ENCODE measurements at places on chromosomes 2 and 18.

DNA sequence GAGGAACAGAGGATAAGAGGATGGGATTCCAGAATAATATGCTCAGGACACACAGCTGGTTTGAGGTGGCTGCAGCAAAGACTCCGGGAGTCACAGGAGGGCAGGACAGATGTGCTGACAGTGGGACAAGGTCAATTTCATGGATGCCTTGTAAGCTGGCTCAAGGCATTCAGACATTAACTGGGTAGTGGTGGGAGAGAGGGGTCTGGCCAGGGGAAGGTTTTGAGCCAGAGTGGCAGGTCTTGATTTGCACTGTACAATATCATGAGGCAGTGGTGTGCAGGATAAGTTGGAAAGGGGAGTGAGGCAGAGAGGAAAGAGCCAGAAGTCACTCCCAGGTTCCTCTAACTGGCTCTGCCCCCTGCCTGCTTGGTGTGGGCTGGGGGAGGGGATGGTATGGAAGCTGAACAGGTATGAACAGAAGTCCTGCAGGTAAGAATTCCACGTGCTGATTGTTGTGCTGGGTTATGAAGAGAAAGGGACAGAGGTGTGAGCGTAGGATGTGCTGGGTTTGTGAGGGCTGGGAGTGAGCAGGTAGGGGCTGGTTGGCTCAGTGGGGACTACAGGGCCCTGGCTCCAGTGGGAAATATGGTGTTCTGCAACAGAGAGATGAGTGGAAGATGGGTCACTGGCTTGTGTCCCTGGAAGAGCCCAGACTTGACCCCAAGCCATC is 141.7 kb upstream of the COPS8 start:
- no peak for DNase-seq

GRCh38 chr2:182606728-182607681 is 109.1 kb upstream of the DNAJC10 start:
- no peak for DNase-seq

DNA sequence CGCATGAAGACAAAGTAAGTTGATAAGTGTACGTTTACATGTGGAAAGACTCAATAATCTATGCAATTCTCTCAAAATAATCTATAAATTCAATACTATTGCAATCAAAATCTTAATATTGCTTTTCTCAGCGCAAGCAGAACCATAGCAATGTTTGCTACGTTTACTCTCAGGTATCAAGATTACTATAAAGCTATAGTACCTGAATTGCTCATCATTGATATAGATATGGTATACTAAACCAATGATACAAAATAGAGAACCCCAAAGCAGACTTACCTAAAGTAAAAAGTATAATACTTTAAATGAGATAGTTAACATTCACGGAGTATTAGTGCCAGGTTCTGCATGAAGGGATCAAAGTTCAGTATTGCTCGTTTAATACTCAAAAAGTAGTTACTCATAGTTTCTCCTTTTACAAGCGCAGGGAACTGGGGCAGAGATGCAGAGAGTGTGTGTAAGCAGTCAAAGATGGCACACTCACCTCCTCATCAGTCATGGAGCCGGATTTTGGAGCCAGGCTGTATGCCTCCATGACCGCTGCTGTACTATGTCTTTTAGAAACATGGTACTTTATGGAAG is 391.0 kb upstream of the ID2 start:
- no peak for DNase-seq

GRCh38 chr2:57536535-57537231 is 509.9 kb upstream of the VRK2 start:
- no peak for DNase-seq

GRCh38 chr2:12884713-12885282 is 168.1 kb downstream of the TRIB2 start:
- no peak for DNase-seq

DNA sequence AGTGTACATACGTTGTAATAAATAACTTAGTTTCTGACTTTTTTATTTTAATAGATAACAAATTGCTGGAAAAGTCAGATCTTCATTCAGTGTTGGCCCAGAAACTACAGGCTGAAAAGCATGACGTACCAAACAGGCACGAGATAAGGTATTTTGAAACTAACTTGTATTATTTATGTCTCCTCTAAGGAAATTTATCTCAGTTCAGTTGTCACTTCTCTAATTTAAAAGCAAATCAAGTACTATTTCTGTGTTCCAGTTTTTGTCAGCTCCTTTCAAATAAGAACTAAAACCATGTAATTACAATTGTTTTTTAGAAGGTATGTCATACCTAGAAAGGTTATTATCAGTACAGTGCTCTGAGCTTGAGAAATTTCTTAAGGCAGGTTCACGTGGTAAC is 4.6 kb downstream of the ATG16L1 start:
- DNase-seq, result no peak

DNA sequence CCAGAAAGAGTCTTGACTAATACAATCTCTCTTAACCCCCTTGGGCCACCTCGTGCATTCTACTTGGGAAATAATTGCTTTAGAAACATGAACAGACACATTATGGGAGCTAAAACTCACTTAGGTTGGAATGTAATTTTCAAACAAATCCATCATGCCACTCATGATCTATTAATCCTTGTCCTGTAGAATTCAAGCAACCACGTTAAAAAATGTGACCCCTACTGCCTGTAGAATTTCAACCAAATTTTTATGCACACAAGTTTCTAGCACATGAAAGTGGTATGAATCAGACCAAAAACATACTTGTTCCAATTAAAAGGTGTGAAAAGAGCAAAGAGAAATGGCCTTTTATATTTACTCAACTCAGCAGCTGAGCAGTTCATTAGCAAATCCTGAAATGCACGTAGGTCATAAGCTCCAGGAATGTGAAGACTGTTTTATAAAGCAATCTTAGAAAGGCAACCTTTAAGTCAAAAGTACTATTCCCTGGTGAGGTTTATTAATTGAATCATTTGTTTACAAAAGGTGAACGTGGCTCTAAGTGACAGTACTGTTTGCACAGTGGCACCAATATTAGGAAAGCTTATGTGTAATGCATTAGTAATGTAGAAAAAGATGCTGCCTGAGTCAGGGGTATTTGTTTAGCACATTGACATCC is 459.4 kb upstream of the UBE2E3 start:
- DNase-seq, result no peak

DNA sequence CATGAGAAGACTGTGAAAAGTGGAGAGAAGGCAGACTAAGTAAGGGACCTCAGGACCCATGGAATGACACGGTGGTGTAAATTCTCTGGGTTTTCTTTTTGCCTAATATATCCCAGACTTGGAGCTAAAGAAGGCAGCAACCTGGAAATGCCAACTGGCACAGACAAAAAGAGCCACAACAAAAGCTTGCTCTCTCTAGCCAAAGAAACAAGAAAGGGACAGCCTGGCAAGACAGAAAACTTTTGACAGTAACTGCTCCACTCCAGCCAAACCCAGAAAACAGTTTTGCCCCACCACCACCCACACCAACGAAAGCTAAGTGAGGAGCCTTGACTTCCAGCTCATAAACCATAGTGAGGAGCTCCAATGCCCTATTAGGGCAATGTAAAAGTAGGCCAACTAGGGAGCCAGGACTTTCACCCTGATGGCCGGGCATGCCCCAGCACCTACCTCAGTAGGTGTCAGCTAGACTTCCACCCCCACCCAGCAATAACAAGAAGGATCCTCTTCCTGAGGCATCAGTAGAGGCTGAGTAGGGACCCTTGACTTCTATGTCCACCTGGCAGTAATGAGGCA is 35.5 kb downstream of the PELI1 start:
- no peak for DNase-seq

GRCh38 chr2:10006236-10007161 is 36.9 kb upstream of the KLF11 start:
- no peak for DNase-seq

DNA sequence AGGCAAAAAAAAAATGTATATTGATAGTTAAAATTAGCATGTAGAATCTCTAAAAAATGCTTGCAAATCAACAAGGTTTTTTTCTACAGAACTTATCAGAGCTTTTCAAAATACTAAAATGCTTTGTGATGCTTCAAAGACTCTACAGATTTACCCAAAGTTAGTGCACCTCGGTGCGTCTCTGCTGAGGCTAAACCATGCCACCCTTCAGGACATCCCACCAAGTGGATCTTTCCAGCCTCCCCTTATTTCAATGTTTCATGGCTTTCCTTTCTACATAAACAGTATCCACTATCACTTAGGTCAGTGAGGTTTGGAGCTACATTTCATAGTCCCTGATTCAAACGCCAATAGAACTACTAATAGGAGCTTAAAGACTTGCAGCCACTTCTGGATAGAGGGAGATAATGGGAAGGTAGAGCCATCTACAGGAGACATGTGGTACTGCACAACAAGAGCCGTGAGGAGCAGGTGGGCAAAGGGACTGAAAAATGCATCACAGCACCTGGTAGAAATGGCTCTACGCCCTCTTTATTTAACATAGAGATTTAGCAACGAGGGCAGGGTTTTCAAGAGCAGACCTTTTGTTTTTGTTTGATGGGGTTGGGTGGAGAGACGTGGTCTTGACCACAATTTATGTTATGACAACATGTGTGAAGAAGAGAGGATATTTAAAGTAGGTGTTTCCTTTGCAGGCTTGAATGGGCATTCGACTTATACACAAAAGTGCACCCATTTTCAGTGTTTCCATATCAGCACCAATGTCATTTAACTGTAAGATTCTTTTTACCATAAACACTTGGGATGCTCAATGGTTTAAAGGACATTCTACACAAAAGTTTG is 56.1 kb upstream of the SLC35G4 start:
- peak; percentile 14 for DNase-seq

DNA sequence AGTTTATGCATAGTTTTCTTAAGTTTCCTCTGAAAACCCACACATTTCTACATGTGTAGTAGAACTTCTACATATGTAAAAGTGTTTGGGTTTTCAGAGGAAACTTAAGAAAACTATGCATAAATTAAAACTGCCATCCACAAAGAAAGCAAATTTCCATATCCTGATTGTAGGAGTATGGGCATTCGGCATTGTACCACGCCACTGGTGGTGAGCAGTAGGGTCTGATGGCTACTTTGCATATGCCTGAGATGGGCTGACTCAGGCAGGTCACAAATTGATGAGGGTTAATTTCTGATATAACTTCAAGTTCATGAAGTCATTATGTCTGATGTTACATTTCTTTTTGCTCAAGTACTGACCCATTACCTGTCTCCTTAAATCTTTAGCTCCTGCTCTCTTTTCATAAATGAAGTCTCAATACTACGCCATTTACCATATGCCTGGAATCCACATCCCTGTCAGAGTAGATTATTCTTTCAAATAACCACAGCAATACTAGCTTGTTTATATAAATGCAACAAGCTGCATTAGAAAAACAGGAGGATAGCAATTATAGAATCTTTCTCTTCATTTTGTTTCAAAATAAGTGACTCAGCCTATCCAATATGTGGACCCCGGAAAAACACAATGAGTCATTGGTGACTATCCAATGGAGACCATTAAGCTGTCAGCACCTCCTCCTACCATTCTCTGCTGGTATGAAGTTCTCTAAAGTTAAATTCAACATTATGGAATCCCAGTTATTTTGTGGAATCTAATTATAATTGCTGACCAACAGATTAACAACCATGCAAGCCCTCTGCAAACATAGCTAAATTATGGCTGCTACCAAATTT is 355.2 kb upstream of the UBE2E3 start:
- DNase-seq, result no peak

GRCh38 chr18:55123361-55123760 is 164.1 kb upstream of the CCDC68 start:
- no peak for DNase-seq

GRCh38 chr2:221600388-221600787 is 28.3 kb upstream of the EPHA4 start:
- DNase-seq, result no peak

- DNase-seq, result peak; percentile 33
These were observed 113.6 kb downstream of the GCA start for GRCh38 chr2:162457490-162457889.

GRCh38 chr2:127678531-127678930 is 3.2 kb upstream of the LIMS2 start:
- no peak for DNase-seq

DNA sequence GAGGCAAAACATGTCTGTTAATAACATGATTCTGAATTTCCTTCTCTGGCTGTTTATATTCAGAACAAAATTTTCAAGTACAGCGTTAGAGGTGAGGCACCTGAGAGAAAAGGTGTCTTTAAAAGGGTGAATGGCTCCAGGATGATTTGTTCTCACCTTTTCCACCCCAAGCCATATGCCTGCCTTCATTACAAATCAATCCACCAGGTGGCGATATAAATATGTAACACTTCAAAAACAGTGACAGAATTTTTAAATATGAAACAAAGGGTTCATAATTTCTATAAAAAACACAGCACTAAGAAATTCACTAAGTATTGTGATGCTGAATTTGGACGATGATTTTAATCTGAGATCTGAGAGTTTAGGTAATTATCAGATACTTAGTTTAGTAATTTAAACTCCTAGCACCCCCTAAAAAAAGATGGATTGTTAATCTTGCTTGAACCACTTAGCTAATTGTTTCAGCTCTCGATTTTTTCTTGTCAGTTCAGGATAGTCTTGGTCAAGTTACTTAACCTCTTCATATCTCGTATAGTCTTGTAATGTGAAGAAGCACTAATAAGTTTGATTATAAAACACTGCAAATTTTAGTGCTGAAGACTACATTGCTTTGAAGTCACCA is 528.8 kb downstream of the CPS1 start:
- no peak for DNase-seq

GRCh38 chr2:2788076-2788475 is 457.0 kb upstream of the MYT1L start:
- DNase-seq, result peak; percentile 16

DNA sequence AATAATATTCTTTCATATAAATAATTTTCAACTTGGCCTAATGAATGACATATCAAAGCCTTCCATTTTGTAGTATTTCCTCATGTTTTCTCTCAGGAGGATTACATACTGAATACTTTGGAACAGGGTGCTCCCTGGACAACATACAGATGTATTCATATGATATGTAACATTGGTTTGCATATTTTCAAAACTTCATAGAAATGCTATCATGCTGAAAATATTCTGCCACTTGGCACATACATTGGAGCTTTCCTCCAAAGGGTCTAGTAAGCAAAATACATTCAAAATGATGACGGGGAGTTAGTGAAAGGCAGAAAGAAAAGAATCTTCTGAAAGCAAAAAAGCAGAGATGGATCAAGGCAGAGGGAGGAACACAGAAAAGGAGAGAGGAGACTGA is 38.1 kb upstream of the RTN4 start:
- DNase-seq, result no peak

- DNase-seq, result no peak
These were observed 101.3 kb downstream of the LOXHD1 start for GRCh38 chr18:46555724-46556123.

DNA sequence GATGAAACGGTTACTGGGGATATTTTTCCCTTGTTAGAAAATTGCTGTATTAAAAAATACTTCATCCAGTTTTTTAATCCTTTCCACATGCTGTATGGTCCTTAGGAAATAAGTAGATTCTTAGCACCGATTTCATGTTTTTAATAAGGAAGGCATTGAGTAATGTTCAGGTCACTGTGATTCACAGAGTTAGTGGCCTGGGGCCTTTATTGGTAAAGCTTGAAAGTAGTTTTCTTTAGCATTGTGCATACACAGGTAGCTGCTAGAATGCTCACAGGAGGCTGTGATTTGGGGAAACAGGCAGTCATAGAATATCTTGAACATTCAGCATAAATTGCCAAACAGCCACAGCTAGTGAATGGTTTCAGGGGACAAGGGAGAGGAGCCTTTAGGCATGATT is 79.8 kb downstream of the XRCC5 start:
- no peak for DNase-seq

Measured in NCI-H524 treated with DMSO at 0.1 percent for 48 hours (cell line).